PC-9 (cell line): ENCODE measurements at places on chromosomes 11 and 22. TPM values are rescaled to one million over a fixed set of nuclear protein-coding genes. Genes with fewer than 3 reads are reported as not detected.

- no peak overlapping the region for H3K27ac ChIP-seq
- H3K36me3 ChIP-seq = no peaks in the 10 kb centered on the region
- no peak for DNase-seq
- peaks cover 10% of the 10 kb centered on the region; the same call in 1 of the 2 replicates for H3K4me1 ChIP-seq
- no peak overlapping the region for H3K4me3 ChIP-seq
Measured at GRCh38 chr11:102802341-102802740, 4.4 kb upstream of the MMP1 start.

DNA sequence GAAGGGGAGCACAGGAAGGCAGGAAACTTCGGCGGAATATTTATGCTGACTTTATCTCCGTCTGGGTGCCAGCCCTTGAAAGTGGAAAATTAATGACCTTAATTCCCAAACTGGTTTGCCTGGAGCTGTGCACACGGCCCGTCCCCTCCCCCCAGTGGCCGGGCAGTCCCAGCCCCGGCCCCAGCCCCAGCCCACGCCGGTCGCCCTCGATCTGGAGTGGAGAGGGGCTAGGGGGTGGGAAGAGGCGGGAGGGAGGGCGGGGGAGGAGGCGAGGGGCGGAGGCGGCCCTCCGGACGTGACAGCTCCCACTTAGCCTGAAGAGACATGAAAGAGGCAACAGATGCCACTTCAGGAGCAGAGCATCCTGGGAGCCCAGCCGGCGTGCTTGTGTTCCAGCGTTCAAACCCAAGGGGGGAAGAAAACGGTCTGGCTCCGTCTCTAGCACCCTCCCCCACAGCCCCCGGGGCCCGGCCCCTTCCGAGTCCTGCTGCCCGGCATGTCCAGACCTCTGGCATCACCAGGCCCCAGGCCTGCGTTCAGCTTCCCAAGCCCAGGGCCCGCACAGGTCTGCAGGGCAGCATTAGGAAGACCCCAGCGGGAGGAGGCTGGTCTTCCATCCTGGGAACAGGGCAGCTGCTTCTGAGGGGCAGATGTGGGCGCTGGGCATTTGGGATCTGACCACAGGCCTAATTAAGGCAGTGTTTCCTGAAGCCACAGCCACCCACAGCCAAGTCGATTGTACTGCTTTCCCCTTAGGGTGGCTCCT lies 20.0 kb upstream of the LMO1 start:
- H3K27ac ChIP-seq = no peak overlapping the region
- H3K36me3 ChIP-seq = no peaks in the 10 kb centered on the region
- H3K4me3 ChIP-seq = no peak overlapping the region
- H3K27me3 ChIP-seq = no peaks in the 10 kb centered on the region
- no peak for DNase-seq

GRCh38 chr11:79160791-79161403 lies 279.9 kb downstream of the TENM4 start:
- no peak overlapping the region for H3K4me3 ChIP-seq
- no peaks in the 10 kb centered on the region for H3K4me1 ChIP-seq
- H3K27me3 ChIP-seq = no peaks in the 10 kb centered on the region
- DNase-seq = no peak
- no peaks in the 10 kb centered on the region for H3K36me3 ChIP-seq

DNA sequence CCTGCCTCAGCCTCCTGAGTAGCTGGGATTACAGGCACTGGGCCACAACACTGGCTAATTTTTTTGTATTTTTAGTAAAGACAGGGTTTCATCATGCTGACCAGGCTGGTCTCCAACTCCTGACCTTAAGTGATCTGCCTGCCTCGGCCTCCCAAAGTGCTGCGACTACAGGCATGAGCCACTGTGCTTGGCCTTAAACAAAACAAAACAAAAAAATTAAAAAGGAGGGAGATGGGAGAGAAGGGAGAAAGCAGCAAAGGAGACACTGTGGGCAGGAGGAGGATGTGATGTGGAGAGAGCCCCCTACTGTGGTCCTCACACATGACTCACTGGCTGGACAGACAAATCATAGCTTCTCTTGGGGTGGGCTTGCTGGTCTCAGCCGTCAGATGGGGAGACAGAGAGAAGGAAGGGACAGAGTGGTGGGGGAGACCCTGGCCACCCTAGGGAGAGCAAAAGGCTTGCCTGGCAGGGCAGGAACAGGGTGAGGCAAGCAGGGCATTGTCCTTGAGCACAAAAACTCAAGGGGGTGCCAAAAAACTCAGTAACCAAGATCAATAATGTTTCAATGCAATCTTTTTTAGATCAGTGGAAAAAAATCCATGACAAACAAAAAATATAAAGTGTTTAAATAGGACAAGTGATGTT lies 31.6 kb downstream of the TPST2 start:
- DNase-seq = no peak
- no peak overlapping the region for H3K27ac ChIP-seq
- H3K4me3 ChIP-seq = no peak overlapping the region
- no peaks in the 10 kb centered on the region for H3K4me1 ChIP-seq
- no peaks in the 10 kb centered on the region for H3K27me3 ChIP-seq

- H3K27ac ChIP-seq = no peak overlapping the region
- no peaks in the 10 kb centered on the region for H3K36me3 ChIP-seq
- H3K27me3 ChIP-seq = peaks cover 82% of the 10 kb centered on the region
- H3K4me3 ChIP-seq = no peak overlapping the region
- H3K4me1 ChIP-seq = peaks cover 13% of the 10 kb centered on the region; the same call in 1 of the 2 replicates
- no peak for DNase-seq
Measured at GRCh38 chr11:120708511-120709183, 197.1 kb downstream of the GRIK4 start.

DNA sequence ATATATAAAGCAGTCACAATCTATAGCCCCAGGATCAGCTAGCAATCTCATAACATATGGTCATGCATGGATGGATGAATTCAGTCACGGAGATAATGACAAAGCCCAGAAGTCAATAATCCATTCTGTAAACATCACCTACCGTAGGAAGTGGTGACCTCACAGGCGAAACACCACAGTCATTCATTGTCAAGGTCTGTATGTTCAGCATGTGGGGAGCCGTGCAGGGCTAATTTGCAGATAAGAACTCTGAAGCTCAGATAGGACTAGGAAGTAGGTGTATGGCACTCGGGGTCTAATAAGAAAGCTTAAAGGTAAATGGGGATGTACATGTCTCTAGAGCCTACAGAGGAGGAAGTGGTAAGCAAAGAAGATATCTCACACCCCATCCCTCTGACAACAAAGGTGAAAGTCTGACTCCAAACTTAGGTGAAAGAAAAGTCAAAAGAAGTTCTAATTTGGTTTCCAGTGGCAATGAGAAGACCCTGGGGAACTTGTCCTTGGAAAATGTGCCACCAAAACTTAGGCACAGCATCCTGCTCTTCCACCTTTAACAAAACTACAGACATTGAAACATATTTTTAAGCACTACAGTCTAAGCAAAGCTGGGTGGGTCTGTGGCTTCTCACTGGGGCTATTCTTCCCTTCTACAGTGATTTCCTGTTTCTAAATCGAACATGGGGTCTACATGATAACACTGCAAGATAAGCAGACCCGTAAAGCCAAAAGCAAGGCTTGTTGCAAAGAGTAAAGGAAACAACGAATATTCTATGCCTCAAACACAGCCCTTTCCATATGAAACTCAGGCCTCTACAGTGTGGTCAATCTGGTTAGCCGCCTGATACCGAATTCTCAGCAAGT lies 5.2 kb downstream of the CRTAM start:
- H3K4me3 ChIP-seq = no peak overlapping the region
- H3K4me1 ChIP-seq = no peaks in the 10 kb centered on the region
- DNase-seq = no peak
- no peaks in the 10 kb centered on the region for H3K27me3 ChIP-seq
- no peak overlapping the region for H3K27ac ChIP-seq

DNA sequence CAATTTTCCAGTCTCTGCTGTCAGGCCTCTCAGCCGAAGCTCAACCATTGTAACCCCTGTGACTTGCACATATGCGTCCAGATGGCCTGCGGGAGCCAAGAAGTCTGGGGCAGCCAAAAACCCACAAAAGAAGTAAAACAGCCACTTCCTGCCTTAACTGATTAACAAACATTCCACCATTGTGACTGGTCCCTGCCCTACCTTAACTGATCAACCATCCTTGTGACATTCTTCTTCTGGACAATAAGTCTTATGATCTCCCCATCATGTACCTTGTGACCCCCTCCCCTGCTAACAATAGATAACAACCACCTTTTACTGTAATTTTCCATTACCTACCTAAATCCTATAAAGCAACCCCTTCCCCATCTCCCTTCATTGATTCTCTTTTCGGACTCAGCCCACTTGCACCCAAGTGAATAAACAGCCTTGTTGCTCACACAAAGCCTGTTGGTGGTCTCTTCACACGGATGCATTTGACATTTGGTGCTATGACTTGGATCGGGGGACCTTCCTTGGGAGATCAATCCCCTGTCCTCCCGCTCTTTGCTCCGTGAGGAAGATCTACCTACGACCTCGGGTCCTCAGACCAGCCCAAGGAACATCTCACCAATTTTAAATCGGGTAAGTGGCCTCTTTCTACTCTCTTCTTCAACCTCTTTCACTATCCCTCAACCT lies 1.3 kb upstream of the NDUFC2 start:
- no peak overlapping the region for H3K4me3 ChIP-seq
- H3K27me3 ChIP-seq = no peaks in the 10 kb centered on the region
- peaks cover 25% of the 10 kb centered on the region for H3K4me1 ChIP-seq
- H3K36me3 ChIP-seq = no peaks in the 10 kb centered on the region
- H3K27ac ChIP-seq = no peak overlapping the region

- no peak for DNase-seq
- H3K27ac ChIP-seq = no peak overlapping the region
- no peaks in the 10 kb centered on the region for H3K4me1 ChIP-seq
- H3K4me3 ChIP-seq = no peak overlapping the region
- H3K36me3 ChIP-seq = no peaks in the 10 kb centered on the region
- no peaks in the 10 kb centered on the region for H3K27me3 ChIP-seq
Measured at GRCh38 chr22:19620742-19621371, 93.4 kb upstream of the SEPTIN5 start.

DNA sequence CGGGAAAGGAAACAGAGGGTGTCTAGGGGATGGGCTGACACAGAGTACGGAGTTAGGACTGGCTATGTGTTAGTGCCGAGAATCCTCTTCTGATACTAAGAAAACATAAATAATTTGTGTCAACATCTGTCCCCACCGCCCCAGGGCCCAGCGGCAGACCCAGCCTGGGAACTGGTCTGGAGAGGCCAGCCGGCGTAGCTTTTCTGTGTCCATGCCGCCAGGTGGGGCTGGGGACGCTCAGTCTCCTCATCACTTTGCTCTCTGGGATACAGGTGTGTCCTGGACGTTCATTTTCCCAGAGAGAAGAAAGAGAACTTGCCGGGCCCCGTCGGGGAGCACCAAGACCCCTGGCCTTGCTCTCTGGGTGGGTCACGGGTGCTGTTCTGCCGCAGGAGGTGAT lies 54.7 kb downstream of the WNT7B start:
- no peak overlapping the region for H3K27ac ChIP-seq
- DNase-seq = no peak
- no peaks in the 10 kb centered on the region; the same call in 1 of the 2 replicates for H3K36me3 ChIP-seq
- H3K4me3 ChIP-seq = no peak overlapping the region

- DNase-seq = no peak
- no peak overlapping the region for H3K27ac ChIP-seq
- no peaks in the 10 kb centered on the region for H3K4me1 ChIP-seq
Measured at GRCh38 chr22:47540011-47540410, 777.6 kb downstream of the TBC1D22A start.

DNA sequence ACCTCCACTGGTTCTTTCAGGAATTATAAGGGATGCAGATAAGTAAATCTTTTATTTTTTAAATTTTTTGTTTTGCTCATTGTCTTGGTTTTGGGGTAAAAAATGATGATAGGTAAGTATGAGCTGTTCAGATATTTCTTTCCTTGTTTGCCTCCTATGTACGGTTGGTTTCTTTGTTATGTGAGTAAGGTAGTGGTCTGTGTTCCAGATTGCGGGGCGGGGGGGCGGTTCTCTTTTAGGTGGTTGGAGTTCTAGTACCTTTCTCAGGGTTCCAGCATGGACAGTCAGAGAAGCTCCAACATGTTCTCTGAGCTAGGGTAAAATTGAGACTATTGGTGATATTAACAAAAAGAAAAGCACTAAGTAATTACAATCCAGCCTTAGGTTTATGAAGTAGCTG lies 2.4 kb downstream of the CTNND1 start:
- no peak for DNase-seq
- no peaks in the 10 kb centered on the region for H3K27me3 ChIP-seq
- peak overlapping the region; percentile 100 for H3K4me3 ChIP-seq
- peaks cover 25% of the 10 kb centered on the region for H3K36me3 ChIP-seq

DNA sequence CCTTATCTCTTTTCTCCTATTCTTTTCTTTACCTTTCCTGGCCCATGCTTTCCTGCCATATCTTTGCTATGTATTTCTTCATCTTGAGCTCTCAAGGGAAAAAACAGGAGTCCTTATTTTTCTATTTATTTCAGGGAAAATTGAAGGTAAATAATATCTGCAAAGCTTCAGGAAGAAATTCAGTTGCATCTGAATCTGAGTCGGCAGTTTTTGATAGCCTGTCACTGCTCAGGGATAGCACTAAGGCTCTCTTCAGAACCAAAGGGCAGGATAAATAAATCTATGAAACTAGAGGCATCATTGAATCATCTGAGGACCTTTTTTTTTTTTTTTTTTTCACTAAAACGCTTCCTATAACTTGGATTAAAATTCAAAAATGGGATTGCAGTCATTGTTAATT lies 288.9 kb downstream of the TMEM135 start:
- no peak overlapping the region for H3K4me3 ChIP-seq
- no peaks in the 10 kb centered on the region for H3K27me3 ChIP-seq
- H3K4me1 ChIP-seq = no peaks in the 10 kb centered on the region
- H3K27ac ChIP-seq = no peak overlapping the region

Gene SYTL2
- total RNA-seq = 13.3 and 16.0 TPM in 2 replicates

Gene OR5A1
- total RNA-seq = not detected in 2 replicates

Gene GRAP2
- not detected in 2 replicates for total RNA-seq

Gene ISX
- not detected in 2 replicates for total RNA-seq

Gene ANO3
- not detected in 2 replicates for total RNA-seq

Gene C11orf42
- not detected in 2 replicates for total RNA-seq

Gene MRGPRX3
- not detected in 2 replicates for total RNA-seq
